GM04504 (cell line): ENCODE measurements at places on chromosomes 3 and 15.

DNA sequence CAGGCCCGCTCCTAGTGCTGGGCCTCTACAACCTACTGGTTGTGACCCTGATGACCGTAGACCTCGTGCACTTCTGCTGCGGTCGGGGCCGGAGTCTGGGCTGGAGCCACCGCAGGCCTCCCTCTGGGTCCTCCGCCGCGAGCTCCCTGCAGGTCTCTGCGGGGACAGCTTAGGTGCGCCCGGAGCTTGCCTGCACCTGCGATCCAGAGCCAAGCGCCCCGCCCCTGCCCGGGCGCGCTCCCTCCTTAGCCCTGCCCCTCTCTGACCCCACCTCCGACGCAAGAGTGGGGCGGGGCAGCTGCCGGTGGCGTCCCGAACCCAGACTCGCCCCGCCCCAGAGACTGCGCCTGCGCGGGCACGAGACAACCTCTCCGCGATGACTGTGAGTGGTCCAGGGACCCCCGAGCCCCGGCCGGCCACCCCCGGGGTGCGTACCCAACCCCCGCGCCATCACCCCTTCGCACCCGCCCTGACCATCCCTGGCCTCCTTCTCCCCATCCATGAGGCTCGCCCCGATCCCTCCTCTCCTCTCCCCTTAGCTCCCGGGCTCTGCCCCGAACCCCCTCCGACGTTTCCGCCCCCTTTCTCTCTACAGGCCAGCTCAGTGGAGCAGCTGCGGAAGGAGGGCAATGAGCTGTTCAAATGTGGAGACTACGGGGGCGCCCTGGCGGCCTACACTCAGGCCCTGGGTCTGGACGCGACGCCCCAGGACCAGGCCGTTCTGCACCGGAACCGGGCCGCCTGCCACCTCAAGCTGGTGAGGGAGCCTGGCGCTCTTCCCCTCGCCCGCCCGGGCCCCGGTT lies at the start of gene UNC45A:
Gene UNC45A, plus strand, starts transcription at position 337 of the 803 bp plus-strand sequence. Its CDS starts 40 bp downstream, at position 377.
- no peak for DNase-seq

GRCh38 chr3:36729204-36730056 lies 34.9 kb downstream of the DCLK3 start:
- DNase-seq = peak; percentile 32

DNA sequence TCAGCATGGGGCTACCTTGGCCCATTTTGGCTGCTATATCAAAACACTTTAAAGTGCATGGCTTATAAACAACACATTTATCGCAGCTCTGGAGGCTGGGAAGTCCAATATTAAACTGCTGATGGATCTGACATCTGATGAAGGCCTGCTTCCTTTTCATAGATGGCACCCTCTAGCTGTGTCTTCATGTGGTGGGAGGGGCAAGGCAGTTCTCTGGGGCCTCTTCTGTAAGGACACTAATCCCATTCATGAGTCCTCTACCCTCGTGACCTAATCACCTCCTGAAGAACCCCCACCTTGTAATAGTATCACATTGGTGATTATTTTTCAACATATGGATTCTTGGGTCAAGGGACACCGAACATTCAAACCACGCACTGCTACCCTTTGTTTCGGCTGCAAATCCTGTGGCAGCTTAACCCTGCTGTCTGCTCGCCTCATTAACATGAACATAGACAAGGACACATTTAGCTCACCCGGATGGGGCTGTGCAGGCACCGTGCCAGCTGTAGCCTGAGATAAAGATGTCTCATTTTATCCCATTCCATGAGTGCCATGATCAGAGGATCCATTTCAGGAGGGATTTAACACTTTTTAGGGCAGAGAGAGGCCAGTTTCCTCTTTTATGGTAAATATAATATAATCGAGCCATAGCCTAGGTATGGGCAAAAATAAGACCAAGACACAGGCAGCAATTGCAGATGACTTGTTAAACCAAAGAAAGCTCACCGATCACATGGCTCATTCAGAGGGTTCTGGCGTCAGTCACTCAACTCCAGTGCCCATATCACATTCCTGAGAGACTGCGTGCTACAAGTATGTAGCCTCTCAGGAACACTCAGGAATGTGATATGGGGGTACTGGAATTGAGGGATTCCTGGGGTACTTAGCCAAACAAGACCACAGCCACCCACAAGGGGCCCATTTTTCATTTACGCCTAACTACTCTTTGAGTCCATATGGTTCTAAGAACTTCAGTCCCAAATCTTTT lies 251.1 kb upstream of the ST8SIA2 start:
- no peak for DNase-seq

DNA sequence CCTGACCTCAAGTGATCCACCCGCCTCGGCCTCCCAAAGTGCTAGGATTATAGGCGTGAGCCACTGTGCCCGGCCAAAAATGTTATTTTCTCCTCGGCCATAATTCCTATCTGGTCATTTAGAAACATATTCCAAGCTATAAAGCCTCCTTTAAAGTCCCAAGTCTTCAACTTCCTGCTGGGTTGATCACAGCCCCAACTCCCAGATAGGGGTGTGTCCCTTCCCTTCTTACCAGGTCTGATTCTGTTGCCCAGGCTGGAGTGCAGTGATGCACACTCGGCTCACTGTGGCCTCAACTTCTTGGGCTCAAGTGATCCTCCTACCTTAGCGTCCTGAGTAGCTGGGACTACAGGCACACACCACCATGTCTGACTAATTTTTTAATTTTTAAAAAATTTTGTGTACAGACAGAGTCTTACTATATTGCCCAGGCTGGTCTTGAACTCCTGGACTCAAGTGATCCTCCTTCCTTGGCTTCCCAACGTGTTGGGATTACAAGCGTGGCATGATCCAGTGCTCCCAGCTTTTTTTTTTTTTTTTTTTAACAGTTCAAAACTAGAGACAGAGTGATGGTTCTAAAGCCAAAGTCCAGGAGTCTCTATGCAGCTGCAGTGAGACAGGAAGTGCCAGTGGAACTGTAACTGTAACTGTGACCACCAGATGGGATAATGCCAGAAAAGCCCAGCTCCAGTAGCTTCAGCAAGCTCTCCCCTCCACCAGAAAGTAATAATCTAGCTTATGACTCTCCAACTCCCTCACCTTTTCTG lies 8.2 kb upstream of the PRKAR2A start:
- no peak for DNase-seq

- DNase-seq = no peak
Observed at GRCh38 chr3:59782664-59783063, 732.8 kb upstream of the CFAP20DC start.

GRCh38 chr15:79091204-79091867 lies 756 bp upstream of the RASGRF1 start:
- DNase-seq = no peak

DNA sequence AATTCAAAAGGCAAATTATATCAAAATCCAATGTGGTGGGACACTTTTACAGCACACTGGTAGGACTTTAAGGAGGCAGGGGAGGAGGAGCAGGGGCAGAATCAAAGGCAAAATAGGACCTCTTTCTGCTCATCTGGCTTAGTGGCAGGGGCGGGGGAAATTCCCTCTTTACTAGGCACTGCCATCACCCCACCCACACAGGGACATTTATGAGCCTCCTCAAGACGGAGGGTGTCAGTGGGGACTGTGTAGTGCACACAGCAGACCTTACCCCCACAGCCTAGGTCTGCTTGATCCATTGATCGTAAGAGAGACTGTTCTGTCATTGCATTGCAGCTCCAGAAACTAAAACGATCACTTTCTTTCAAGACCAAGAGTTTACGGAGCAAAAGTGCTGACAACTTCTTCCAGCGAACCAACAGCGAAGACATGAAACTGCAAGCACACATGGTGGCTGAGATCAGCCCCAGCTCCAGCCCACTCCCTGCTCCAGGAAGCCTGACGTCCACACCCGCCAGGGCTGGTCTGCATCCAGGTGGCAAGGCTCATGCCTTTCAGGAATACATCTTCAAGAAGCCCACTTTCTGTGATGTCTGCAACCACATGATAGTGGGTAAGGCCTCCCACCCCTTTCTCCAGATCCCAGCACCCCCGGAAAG lies 62.9 kb downstream of the STAC start:
- DNase-seq = no peak

DNA sequence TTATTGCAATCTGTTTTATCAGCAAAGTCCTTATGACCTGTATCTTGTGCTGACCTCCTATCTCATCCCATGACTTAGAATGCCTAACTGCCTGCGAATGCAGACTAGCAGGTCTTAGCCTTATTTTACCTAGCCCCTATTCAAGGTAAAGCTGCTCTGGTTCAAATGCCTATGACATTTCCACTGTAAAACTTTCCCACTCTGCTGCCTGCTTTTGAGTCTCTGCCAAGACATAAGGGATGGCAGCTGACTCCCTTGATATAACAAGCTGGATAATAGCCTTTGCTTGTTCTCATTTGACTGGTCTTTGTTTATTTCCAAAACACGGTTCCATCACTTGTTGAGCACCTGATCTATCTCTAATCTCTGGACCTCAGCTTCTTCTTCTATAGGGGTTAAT lies 131.9 kb upstream of the STRIT1 start:
- no peak for DNase-seq

DNA sequence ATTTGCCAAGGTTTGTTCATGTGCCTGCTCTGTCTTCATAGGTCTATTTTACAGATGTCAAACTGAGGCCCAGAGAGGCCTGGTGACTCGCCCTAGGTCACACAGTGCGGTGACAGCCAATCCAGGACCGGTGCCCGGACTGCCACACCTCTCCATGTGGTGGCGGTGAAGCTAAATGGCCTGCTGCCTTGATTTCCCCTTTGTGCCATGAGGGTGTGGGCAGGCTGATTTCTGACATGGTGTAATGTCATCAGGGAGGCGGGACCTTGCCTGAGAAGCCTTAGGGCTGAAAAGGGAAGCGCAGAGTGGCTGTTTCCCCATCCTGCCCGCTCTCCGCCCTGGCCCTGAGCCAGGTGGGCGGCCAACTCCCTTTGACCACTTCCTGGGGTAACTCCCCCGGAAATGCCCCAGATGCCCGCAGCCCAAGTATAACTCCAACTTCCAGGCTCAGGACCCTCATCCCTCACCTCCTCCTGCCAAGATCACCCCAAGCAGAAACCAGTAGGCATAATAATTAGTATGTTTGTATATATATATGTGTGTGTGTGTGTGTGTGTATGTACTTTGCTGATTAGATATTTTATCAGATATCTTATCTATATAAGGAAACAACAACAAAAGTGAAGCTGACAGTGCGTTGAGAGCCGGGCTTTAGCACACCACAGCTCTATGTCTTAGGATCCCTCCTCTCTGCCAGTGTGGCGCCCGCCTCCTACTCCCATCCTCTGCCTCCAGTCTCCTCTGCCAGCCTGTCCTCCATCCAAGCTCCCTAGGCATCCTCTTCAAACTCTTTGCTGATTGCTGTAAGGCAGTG lies 63.9 kb downstream of the IQSEC1 start:
- no peak for DNase-seq

- no peak for DNase-seq
Observed at GRCh38 chr3:145869958-145870357, 291.0 kb downstream of the PLOD2 start.

DNA sequence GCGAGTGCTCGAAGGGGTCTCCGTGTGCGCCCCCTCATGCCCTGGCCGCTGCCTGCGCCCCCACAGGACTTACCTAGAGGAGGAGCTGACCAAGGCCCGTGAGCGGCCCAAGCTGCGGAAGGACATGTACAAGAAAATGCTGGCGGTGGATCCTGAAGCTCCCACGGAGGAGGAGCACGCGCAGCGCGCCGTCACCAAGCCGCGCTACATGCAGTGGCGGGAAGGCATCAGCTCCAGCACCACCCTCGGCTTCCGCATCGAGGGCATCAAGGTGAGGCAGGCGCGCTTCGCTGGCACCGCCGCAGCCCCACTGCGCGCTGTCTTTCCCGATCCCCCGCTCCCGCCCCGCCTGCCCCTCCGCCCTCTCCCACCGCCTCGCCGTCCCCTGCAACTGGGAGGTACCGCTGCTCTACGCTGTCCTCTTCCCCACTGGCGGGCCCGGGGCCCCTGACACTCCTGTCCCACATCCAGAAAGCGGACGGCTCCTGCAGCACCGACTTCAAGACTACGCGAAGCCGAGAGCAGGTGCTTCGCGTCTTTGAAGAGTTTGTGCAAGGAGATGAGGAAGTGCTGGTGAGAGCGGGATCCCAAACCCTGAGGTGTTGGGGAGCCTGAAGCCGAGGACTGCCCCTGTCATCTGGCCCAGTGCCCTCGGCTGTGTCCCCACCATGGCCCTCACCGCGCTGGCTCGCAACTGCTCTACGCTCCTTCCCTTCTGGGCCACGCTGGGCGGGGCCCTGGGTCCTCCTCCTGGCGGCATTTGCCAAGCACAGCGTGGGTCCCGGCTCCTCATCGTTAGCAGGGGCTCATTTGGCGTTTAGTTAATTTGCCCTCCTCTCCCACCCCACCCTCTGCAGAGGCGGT lies 8.5 kb downstream of the ITPKA start:
- DNase-seq = no peak

DNA sequence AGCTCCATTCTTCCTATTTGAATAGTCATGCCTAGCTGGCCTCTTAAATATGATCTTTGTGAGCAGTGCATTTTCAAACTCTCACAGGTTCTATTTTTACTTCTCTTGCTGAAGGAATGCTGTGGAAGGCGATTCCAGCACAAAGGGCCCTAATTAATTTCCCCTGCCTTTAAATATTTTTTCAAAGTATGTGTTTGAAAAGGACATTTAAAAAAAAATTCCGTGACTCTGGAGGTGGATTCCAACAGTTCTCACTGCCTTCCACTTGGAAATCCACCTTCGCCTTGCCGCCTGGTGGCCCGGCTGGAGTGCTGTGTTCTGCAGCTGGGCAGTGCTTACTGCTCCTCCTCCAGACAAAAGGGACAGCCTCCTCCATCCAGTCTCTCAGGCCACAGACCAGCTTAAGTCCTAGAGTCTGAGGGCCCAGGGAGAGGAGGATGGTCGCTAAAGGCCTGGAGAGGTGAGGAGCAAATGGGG lies 61.5 kb upstream of the CORO2B start:
- peak; percentile 49 for DNase-seq

DNA sequence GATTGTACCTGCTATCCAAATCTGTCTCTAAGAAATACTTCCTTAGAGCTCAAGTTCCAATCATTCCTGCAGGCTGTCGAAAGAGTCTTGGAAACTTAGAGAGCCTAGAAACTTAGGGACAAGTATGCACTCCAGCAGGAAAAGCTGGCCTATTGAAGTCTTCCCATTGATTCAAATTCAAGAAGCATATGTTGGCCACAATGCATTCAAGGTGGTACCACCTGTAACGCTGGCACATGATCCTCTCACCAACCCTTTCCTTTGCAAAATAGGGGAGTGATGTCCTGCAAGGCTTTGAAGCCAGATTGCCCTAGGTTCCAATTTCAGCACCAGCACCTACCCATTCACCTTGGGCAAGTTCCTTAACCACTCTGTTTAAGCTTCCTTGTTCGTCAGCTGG lies 6.0 kb downstream of the ADAMTS9 start:
- no peak for DNase-seq

GRCh38 chr3:105542282-105543019 lies 175.7 kb downstream of the ALCAM start:
- DNase-seq = no peak

DNA sequence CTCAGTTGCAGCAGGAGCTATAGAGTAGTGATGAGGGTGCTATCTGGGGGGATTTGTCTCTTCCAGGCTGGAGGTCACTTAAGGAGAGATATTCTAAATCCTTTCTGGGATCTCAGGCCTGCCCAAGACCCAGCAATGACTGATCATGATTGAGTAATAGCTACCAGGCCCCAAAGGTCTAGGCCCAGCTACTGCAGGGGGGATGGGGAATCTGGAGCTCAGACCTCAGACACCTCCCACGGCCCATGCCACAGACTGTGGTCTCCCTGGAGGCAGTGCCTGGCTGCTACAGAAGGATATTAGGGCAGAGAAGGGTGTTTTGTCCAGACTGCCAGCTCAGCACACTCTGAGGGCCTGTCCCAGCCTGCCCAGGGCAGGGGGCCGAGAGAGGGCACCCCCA lies 6.9 kb downstream of the SLC38A3 start:
- no peak for DNase-seq

- no peak for DNase-seq
Observed at GRCh38 chr15:65576664-65577063, 34.3 kb downstream of the INTS14 start.
